ENCODE measurements at places on chromosomes 5 and 9.

DNA sequence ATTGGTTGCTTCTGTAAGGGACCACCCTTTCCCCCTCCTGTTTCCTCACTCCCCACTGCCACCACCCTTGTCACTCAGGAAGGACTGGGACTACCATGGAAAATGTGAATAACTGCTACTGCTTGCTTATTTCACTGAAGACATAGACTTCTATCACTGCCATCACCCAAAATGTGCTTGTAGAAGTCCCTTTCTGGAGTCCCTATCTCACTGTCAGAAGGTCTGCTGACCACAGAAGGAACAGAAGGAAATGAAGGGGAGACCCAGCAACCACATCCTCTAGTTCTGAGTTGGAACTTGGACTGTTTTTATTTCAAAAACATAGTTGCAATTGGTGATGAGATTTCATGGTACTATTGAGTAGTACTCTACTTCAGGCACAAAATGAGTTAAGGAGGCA lies 122.5 kb downstream of the NPR3 start:
- no peak for DNase-seq

- no peak for DNase-seq
These were observed 230.8 kb downstream of the AGTPBP1 start for GRCh38 chr9:85510830-85511504.

DNA sequence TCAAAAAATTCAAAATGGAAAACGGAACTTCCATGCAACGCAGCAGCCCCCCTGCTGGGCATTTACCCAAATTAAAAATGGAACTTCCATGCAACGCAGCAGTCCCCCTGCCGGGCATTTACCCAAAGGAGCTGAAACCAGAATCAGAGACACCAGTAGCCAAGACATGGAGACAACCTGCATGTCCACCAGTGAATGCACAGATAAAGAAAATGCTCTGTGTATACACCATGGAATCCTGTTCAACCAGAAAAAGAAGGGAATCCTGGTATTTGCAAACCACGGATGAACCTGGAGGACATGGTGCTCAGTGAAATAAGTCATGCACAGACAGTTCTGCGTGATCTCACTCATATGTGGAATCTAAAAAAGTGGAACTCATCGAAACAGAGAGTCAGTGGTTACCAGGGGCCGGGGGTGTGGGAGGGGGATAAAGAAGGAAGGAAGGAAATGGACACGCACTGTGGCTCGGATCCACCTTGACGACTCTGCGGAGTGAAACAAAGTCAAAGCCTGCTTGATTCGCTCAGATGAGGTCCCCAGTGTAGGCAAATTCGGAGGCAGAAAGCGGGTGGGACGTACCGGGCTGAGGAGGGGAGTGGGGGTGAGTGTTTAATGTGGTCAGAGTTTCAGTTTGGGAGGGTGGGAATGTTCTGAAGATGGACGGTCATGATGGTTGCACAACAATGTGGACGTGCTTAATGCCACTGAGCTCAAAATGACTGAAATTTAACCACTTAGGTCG lies 40.2 kb upstream of the EXOC3 start:
- no peak for DNase-seq

GRCh38 chr9:85676790-85677189 lies 65.0 kb downstream of the AGTPBP1 start:
- DNase-seq, result no peak

DNA sequence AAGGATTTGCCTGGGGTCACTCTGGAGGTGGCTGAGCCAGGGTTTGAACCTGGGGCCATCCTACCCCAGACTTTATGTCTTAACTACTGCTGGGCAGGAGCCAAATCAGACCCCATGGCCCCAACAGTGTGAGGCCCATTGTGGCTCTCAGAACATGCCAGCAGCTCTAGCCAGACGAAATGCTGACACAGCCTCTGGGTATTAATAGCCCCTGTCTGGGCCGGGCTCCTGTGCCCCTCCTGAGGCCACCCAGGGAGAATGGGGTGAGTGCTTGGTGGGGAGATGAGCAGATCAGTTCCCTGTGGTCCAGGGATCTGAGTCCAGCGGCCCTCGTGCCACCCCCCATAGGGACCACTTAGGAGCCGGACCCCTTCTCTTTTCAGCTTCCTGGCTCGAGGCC lies 2.2 kb upstream of the PLPP7 start:
- no peak for DNase-seq

GRCh38 chr5:156432830-156433105 lies 105.8 kb downstream of the SGCD start:
- DNase-seq, result no peak

DNA sequence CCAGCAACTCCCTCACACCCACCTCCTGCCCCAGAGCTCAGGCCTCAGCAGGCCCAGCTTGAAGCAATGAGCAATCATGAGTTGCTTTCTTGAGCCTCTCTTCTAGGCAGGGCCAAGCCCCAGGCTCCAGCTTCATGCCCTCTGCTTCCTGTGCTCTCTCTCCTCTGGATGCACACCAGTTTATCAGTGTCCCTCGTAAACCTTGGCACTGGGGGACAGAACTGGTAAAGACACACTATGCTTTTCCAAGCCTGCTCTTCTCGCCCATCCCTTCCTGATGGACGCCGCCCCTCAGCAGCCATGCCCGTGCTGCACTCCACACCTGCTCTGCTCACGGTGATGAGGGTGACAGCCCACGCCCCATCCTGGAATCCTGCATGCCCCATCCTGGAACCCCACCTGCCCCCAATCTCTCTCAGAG lies 49.4 kb upstream of the ORM1 start:
- no peak for DNase-seq

DNA sequence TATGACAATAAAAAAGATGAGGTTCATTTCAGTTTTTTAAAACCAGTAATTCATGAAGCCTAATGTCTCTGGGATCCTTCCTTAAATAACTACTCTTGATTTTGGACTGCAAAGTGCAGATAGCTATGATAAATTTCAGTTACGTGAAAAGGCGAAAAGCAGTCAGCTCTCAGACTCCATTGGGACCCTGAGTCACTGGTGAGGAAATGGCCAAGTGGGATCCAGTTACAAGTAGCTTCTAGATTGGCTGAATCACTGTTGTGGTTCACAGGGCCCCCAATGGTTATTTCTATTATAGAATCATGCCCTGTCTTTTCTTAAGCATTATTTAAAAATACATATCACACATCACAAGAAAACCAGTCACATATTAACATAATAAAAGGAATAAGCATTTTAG lies 31.1 kb upstream of the PPP3R2 start:
- DNase-seq, result no peak

DNA sequence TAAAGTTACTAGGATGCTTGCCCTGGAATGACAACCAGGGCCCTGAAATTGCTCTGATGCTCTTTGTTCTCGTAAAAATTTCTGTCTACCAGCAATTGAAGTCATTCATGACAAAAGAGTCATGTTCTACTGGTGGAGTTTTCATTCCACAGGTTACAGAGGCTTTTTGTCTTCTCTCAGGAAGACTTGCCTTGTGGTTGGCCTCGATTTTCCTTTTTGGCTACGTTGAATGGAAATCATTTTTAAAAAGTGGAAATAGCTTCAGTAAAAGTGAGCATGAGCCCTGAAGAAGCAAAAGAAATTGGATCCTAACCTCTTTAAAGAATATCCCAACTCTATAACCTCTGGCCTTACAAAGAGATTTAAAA lies 255.2 kb downstream of the AOPEP start:
- DNase-seq, result no peak

DNA sequence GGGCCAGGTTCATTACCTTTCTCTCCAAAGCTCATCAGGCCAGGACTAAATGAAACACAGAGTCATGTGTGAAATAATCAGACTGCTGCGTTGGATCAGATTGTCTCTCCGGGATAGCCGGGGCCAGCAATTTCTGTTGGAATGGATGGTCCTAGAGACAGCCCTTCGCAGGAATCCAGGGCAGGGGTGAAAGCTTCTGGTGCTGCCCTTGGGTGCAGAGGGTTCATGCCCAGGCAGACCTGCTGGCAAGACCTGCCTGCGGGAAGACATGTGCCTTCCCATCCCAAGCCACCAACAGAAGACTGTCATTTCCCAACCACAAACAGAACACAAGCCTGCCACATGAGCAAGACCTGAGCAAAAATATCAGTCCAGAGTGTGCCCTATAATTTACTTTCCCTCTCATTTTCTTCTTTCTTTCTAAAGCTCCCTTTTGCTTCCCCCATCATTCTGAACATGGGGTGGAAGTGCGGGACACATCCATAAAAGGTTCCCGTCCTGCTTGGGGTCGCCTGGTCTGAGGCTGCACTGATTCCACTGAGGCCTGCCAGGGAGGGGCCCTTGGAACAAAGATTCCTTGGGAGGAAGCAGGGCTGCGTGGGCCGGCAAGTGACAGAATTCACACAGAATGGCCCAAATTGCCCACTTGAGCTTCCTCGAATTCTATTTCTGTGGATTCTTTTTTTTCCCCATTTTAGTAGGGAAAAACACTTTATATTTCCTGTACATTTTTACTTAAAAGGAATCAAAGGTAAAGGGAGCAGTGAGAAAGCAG lies 57.3 kb downstream of the UBE2QL1 start:
- DNase-seq, result no peak

DNA sequence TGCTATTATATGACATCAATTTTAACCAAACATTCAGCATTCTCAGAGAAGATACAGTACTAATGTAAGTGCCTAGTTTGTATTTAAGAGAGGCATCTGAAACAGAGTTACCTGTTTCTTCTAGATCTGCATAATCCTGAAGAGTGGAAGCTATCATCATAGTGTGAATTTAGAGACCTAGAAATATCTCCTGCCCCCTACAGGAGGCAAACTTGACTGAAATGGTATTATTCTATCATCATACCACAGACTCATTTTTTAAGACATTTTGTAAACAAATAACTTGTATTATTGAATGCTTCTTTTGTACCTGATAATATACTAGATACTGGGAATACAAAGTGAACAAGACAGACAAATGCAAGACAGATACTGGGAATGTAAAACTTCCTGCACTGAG lies 216.8 kb upstream of the RPS23 start:
- no peak for DNase-seq

DNA sequence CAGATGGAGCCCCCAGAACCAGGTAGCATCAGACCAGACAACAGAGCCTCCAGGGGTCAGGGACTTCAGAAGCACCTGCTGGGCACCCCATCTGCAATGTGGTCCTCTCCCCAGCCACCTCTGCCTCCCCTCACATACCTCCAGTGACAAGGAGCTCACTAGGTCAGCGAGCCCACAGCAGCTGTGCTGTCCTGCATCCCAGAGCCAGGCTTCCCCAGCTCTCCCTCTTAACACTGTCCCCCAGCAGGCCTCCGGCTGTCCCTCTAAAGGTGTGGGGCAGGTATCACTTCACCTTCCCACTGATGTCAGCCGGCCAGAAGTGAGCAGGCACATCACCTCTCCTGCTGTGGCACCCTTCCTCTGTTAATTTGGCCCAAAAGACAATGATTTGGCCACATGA lies 83.6 kb downstream of the LMX1B start:
- DNase-seq, result no peak

DNA sequence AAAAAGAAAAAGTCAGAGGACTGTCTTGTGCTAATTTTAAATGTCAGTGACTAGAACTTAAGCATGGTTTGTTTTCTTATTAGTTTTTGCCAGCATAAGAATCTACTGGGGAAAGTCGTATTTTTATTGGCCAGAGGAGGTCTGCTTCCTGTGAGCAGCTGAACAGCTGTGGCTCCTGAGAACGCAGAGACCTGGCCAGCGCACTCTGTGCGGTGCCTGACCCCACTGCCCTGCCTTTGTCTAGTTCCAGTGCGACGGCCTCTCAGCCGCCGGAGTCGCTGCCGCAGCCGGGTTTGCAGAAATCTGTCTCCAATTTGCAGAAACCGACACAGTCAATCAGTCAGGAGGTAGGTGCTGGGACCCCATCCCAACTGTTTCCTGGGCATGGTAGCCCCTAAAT lies 42.5 kb downstream of the PRRC2B start:
- DNase-seq, result no peak

DNA sequence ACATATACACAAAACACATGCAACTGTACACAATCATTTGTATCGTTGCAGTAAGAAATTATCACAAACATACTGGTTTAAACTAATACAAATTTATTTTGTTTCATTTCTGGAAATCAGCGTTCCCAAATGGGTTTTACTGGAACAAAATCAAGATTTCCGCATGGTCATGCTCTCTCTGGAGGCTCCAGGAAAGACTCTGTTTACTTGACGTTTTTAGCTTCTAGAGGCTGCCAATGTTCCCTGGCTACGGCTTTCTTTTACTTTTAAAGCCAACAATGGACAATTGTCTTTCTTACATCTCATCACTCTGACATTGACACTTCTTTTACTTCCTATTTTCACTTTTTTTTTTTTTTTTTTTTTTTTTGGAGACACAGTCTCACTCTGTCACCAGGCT lies 793.1 kb downstream of the CDH9 start:
- no peak for DNase-seq

DNA sequence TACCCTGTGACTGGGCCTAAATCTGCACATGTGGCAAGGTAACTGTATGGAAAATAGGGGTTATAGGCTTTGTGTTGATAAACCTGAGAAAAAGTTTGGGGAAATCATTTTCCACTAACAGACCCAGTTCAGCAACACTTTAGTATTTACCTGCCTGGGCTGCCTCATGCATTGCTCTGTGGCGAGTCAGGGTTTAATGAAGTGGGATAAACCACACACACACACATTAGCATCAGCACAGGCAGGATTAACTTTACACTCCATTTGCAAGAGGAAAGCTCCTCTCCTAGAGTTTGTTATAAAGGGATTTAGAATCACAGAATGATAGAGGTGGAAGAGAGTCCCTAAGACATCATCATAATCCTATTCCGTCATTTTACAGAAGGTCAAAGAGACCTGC lies 20.0 kb upstream of the ZCCHC7 start:
- no peak for DNase-seq

DNA sequence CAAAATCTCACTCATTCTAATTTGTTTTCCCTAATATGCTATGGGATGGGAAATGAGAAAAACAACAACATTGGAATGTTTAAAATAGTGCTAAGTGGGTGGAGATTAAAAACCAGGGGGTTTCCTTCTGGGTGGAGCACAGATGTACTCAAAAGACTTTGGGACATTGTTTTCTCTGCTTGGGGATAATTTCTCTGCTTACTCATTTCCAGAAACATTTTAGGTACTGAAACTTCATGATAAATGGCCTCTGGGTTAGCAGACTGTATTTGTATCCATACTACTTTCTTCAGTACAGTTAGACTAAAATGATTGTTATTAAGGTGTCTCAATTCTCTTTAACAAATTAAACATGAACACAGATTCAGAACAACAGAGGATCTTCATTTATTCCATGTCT lies 17.4 kb downstream of the ELOVL7 start:
- DNase-seq, result no peak

- DNase-seq, result no peak
These were observed 28.8 kb upstream of the IER5L start for GRCh38 chr9:129206905-129207304.

- DNase-seq, result peak; percentile 79
These were observed at the start of gene IGFBPL1 for GRCh38 chr9:38423973-38424843. IGFBPL1 (minus strand) TSS chr9:38424454; CDS start chr9:38424424, 30 bp downstream.

Data from NCI-H146 (cell line).